AML-193 (cell line): ENCODE measurements at places on chromosomes 7 and 10.

DNA sequence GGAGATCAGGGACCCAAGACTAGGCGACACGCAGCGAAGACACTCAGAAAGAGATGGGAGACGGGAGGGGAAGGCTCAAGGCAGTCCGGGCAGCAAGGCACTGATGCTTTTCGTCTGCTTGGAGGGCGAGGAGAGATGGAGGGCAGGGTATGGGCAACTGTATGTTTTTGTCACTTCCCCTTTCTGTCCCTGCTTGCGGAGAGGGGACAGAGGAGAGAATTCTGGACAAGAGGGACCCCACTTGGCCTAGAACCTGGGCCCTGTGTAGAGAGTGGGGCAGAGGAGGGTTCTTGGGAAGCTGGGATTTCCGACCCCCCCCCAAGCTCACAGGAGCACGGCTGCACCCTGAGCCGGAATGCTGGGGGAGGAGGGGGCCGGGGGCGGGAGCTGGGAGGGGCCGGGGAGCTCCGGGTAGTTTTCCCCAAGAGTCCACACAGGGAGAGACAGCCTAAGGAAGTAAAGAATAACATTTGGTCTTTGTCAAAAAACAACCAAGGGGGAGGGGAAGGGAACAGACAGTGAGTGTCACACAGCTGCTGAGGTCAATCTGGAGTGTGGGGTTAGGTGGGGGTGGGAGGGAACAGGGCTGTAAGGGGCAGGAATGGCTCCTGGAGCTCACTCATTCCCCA lies 1.8 kb downstream of the LRCH4 start:
- peak; percentile 90 for DNase-seq

DNA sequence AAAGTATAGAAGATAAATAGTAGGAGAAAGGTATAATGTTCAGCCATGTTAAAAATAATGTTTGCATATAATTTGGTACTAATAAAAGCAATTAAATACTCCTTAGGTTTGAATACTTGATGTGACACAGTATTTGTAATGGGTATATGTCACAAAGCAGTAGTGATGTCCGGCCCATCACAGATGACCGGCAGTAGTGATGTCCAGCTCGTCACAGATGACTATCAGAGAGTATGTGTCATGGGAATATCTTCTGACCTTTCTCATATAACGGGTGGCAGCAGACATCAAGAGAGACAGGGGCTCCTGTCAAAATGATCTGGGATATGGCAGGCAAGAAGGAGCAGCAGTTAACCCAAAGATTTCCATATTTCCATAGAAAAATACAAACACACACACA lies 477.4 kb upstream of the KLF6 start:
- no peak for DNase-seq

- DNase-seq = no peak
Measured at GRCh38 chr7:91242097-91242844, 22.0 kb upstream of the FZD1 start.

DNA sequence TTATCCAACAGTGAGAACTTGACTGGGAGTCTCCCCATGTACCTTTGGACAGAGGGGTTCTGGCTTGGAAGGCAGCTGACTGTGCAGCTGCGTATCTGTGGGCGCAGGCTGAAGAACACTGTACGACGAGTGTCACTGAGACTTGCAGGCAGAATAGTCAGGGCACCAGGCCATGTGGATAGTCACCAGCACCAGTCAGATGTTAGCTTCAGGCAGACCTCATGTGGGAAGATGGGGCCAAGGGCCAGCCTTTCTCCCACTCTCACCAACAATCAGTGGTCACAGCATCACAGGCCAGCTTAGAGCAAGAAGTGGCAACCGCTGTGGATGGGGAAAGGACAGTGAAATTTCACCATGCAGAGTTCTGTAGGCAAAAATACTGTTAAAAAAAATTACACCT lies 43.4 kb upstream of the GJD4 start:
- DNase-seq = no peak

GRCh38 chr7:157265051-157265450 lies 71.8 kb upstream of the DNAJB6 start:
- no peak for DNase-seq

DNA sequence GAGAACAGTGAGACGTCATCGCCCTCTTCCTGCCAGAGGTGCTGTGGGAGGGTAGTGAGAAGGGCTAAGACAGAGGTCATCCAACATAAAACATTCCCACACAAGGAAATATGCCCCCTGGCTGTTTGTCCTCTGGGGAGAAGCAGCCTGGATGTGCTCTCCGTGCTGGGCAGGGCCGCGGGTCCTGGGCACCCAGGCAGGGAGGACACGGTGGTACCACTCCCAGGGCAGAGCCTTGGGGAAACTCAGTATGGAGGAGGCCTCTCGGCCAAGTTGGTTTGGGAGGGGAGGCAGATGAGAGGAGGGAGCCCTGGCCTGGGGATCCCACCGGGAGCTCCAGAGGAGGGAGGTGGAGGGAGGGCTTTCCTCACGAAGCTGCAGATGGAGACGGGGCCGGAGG lies 129.4 kb downstream of the GLRX3 start:
- no peak for DNase-seq

GRCh38 chr7:137626469-137627067 lies 220.2 kb downstream of the DGKI start:
- DNase-seq = peak; percentile 49

DNA sequence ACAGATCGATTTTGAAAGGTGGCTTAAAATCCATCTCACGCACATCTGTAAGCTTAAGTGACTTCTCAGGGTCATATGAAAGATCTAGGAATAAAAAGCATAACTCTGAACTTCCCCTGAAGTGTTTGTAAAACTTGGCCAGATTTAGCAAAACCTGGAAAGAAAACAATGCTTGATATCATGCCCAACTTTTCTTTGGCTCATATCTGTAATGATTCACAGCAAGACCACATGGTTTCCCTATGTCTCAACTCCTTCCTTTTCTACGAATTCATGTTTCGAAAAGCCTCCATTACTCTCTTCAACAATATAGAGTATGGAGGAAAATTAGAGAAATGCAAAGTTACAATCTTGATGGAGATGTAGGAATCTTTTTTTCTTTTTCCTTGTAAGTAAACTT lies 20.1 kb upstream of the CABCOCO1 start:
- no peak for DNase-seq

DNA sequence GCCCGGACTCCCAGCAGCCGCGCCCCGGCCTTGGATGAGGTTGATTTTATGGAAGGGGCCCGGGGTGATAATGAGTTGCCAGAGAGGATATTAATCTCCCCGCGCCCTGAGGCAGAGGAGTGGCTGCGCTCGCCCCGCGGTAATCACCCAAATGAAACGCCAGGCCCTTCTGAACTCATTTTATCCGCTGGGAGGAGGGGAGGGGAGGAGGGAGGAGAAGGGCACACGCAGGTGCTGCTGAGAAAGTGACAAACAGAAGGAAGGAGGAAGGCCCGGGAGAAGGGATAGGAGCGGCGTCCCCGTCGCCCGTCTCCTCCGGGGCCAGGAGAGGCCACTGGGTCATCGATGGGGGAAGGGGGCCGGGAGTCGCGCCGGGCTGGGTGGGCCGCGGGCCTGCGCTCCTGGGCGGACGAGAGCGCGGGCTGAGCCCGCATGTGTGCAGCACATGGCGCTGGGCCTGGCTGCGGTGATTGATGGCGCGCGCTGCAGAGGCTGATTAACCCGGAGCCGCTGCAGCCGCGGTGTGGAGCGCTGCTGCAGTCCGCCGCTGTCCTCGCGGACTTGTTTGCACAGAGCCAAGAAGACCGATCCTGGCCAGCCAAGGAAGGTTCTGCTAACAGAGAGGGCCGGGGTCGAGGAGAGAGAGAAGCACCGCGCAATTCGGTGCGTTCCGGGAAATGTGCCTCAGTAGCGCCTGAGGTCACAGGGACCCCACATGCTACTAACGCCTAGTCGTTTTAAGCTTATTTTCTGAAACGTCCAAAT lies 6.5 kb downstream of the MNX1 start:
- no peak for DNase-seq

DNA sequence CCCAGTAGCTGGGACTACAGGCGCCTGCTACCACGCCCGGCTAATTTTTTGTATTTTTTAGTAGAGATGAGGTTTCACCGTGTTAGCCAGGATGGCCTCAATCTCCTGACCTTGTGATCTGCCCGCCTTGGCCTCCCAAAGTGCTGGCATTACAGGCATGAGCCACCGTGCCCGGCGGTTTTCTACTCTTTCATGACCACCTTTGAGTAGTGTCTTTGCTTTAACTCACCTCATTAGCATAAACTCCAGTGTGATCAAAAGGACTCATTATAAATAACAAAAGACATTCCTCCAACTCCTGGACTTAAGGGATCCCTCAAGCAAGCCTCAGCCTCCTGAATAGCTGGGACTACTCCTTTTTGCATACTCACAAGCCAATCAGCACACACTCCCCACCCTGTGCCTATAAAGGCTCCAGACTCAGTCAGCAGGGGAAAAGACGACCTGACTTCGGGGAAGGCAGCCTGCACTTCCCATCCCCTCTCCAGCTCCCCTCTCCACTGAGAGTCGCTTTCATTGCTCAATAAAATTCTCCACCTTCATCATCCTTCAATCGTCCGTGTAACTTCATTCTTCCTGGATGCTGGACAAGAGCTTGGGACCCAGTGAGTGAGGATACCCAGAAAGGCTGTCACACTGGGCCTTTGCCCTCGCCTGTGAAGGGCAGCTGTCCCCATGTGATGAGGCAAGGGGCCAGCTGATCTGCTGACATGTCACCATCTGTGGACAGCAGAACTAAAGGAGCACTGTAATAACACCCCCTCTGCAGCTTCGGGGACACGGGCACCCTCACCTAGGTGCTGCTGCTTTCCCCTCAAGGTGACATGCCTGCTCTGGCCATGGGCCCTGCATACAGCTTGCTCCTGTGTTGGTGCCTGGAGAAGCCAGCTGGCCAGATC lies 35.0 kb upstream of the EIF4H start:
- no peak for DNase-seq

DNA sequence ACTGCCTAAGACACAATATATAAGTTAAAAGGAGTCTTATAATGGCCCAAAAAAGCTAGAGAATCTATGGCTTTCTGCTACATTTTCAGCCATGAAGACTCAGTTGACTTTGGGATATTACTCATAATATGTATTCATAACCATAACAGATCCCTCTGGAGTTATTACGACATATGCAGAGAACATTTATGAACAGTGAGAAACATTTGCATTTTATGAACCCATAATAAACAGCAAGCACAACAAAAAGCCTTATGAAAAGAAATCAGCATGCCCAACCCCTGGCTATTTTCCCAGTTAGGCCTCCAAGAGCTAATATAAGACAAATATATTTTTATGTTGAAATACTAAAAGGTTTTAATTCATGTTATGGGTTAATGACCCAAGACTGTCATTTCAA lies 52.4 kb downstream of the ARMH3 start:
- no peak for DNase-seq

DNA sequence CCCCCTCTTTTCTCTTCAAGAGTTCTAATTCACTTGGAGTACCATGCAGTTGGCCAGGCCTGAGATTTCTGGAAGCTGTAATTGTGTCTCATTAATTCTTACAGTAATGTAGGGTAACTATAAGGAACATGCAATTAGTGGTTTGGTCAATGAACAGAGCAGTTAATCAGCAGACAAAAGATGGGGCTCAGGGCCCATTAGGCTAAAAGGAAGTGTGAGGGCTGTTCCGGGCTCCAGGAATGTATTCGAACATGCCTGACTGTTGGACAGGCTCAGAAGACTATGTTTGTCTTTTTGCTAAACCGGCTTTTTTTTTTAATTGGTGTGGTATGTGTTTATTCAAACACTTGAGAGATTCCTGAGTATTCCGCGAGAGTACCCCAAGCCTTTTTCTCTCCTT lies 42.5 kb upstream of the FZD8 start:
- DNase-seq = no peak

DNA sequence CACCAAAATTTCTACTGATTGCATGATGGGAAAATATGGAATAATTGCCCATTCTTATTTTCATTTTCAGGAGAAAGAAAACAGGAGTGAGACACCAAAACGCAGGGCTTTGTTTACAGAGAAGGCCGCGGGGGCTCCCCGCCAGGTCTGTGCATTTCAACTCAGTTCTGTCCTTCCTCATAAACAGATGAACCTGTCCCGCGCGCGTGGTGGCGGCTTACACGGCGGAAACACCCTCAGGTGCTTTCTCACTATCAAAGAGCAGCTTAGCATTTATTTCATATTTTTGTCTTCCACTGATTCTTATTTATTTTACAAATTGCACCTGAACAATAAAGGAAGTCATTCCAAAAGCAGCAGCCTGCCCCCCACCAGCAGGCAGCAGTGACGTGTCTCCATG lies 579.4 kb downstream of the PTPRN2 start:
- no peak for DNase-seq

DNA sequence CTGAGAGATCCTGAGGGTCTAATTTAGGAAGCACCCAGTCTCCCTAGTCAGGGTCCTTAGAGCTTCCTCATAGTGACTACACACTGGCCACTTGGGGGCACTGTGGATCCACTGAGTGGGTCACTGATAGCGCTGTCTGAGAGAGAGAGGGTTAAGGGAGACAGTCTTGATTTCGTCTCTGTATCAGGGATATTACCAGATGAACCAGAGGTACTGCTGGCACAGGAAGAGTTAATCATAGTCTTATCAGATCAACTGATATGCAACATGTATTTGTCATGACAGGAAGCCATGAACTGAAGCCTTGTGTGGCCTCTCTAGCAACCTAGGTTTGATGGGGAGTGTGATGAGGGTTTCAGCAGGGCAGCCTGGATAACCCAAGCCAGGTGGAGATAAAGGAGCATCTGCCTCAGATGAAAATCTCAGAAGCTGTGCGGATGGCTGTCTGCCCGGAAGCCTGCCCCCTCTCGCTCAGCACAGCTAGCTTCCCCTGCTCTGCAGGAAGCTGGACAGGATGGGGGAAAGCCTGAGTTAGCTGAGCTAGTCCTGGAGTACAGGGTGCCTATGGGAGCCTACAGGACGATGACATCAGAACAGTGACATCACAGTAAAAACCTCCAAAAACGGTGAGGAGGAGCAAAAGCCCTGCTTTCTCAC lies 214.0 kb upstream of the PRSS1 start:
- peak; percentile 71 for DNase-seq

DNA sequence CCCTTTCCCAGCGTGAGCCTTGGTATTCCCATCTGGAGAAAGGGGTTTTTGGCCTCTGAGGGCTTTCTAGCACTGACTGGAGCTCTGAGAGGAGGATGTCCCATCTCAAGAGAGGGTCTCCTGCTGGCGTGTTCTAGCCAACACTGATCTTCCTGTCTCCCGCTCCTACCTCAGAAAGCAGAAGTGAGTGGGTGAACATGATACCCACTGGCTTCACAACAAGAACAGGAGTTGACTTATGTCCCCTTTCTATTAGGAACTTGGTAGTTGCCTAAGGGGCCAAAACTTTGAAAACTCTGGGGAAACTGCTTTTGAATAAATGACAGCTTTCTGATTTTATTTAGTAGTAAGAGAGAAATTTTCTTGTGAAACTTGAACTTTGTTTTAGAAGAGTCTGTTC lies 113.1 kb upstream of the ADCY1 start:
- DNase-seq = no peak

- no peak for DNase-seq
Measured at GRCh38 chr7:159094023-159094740, 50.5 kb downstream of the VIPR2 start.

GRCh38 chr10:51260376-51260775 lies 186.1 kb downstream of the PRKG1 start:
- no peak for DNase-seq
